ENCODE measurements at places on chromosomes 16 and 17. TPM values are rescaled to one million over a fixed set of nuclear protein-coding genes. Genes with fewer than 3 reads are reported as not detected.

GRCh38 chr17:31427684-31428083 lies 36.2 kb downstream of the RAB11FIP4 start:
- no peak for DNase-seq

DNA sequence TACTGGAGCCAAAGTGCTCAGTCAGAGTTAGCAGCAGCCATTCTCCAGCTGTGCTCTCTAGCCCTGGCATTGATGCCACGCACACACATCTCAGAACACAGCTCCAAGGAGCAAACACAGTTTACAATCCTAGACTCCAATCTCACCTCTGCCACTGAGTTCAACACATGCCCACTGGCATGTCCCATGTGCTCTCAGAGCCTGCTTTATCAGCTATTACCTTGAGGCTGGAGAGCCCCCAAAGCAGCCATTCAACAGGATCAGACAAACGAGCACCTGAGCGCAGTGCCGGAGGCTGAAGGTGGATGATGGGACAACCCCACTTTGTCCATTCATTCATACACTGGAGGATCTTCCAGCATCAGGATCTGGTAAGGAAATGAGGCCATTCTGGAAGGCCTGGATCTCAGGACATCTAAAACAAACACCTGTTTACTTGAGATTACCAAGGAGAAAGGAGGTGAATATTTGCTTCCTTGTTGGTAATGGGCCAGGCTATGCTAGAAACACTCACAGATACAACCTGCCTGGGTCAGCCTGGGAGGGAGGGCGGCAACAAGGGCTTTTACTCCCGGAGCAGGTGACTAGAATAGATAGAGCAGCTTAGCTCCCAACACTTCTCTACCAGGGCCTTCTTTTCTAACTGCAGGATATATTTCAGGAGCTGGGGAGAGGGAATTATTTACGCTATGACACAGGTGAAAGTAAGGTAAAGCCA lies 25.4 kb downstream of the RANBP10 start:
- no peak for DNase-seq

DNA sequence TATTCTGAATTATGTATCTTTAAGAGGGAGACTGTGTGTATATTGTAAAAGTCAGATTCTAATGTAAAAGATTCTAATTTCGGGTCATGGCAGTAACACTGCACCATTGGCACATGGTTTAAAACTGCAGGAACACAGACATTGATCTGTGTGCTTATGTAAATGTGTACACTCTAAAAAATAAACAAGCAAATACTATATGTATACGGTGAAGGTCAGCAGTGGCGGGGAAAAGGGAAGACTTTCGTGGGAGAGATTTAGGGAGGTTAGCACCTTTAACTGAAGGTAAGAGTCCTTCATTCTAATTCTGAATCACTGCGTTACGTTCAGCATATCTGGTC lies 157.8 kb upstream of the FAM20A start:
- DNase-seq, result no peak

DNA sequence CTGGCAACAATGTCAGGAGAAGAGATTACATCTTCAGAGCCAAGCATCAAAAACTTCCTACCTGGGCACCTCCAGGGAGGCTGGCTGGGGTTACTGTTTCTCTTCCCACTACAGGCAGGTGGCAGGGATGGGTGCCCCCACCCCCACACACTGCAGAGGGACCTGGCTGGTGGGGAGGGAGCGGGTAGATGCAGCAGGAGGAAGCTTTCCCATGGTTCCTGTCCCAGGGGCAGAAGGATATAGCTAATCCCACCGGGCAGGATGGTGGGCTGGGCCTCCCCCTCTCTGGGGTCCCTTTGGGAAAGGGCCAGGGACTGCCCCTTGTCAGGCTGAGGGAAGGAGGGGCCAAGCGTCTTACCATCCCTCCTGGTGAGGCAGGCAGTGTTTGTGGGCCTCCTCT lies 16.7 kb upstream of the MTMR4 start:
- no peak for DNase-seq

GRCh38 chr17:2916461-2916860 lies 120.2 kb downstream of the RAP1GAP2 start:
- DNase-seq, result no peak

DNA sequence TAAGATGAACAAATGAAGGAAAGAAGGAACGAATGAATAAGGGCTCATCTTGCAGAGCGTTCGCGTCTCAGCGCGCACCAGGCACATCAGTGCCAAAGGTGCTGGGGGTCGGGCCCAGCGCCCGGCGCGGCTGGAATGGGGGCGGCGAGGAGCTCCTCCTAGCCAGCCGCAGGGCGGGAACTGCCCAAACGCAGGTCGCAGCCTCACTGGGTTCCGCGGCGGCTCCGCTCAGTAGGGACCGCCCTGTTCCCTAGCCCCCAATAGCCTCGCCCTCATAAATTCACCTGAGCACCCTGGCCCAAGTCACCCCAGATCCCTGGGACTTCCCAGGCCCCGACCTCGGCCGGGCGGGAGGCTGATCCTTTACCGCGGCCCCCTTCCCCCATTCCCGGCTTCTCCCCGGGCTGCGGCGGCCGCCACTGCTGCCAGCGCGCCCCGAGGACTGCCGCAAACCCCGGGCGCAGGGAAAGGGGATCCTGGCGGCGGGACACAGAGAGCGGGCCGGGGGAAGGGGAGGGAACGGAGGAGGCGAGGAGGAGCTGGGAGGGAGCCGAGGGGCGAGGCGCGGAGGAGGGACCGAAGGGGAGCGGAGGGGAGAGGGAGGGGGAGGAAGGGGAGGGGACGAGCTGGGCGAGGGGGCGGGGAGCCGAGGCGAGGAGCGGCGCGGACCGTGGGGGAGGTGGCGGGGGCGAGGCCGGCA lies 377 bp upstream of the CRHR1 start:
- DNase-seq, result peak; percentile 89

DNA sequence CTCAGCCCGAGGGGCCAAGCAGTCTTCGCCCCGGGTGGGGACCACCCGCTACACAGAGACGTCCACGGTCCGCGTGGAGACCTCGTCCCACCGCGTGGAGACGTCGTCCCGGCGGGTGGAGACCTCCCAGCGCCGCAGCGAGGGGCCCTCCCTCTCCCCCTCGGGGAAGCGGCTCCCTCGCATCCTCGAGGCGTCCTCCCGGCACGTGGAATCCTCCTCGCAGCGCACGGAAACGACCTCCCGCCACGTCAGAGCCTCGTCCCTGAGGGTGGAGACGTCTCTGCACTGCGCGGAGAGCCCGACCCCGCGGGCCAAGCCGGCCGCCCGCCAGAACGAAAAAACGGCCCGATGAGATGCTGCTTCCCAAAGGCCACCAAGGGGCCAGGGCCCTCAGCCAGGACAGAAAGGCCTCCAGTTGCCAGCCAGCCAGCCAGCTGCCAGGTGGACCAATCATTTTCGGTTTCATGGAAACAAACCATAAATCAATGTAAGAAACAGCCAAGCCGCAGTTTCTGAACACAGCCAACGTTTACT lies 424 bp downstream of the C17orf100 start:
- DNase-seq, result no peak

GRCh38 chr16:83211711-83212110 lies 584.9 kb downstream of the CDH13 start:
- DNase-seq, result peak; percentile 62

- DNase-seq, result no peak
Measured at GRCh38 chr16:28549301-28549899, 4.3 kb upstream of the SGF29 start.

GRCh38 chr17:39640591-39641031 lies 3.7 kb downstream of the STARD3 start:
- no peak for DNase-seq

DNA sequence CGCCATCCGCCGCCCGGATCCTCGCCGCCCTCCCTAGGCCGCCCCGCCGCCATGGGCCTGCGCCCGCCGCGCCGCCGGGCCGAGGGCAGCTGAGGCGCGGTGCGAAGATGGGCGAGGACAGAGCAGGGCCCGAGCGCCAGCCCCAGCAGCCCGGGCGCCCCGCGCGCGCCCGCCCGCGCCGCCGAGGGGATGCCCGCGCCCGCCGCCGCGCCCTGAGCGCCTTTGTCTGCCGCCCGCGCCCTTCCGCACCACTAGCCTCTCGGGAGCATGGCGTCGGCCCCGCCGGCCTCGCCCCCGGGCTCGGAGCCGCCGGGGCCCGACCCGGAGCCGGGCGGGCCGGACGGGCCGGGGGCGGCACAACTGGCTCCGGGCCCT lies 278 bp downstream of the RAB11FIP3 start:
- DNase-seq, result no peak

DNA sequence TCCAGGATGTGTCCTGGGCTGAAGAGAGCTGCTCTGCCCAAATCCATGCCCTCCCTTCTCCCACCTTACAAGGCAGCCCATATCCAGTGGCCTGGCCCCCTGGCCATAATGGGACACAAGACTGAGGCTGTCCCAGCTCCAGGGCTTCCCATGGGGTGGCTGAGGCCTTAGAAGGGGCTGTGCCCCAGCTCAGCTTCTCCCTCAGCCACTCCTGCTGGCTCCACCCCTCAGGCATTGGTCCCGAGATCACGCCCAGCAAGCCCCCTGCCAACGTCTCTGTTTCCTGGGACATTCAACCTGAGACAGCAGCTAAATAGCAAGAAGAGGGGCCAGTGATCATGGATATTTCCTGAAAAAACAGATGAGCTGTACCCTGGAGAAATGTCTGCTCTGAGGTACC lies 43.3 kb downstream of the ARHGAP27 start:
- DNase-seq, result no peak

DNA sequence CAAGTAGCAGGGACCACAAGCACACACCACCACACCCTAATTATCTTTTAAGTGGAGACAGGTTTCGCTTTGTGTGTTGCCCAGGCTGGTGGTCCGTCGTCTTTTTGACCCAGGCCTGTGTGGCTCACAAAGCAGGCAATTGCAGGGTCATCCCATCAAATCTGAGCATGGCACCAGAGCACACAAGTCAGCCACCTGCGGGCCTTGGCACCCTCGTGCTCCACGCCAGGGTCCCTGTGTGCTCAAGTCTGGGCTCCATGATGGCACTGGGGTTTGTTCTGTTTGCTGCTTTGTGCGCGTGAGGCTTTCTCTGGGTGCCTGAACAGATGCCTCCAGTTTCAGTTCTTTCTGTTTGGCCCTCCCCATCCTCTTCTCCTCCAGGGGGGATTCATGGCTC lies 2.4 kb upstream of the CAPN15 start:
- DNase-seq, result no peak

LDHD gene
- total RNA-seq, result 4.5 TPM

NPW gene
- 0.20 TPM for total RNA-seq

LPO gene
- total RNA-seq, result 0.20 TPM

TMEM235 gene
- total RNA-seq, result 1.2 TPM
